NCI-H146 (cell line): ENCODE measurements at places on chromosomes 7 and 10.

- DNase-seq = no peak
Measured at GRCh38 chr10:1674501-1674900, 62.8 kb downstream of the ADARB2 start.

DNA sequence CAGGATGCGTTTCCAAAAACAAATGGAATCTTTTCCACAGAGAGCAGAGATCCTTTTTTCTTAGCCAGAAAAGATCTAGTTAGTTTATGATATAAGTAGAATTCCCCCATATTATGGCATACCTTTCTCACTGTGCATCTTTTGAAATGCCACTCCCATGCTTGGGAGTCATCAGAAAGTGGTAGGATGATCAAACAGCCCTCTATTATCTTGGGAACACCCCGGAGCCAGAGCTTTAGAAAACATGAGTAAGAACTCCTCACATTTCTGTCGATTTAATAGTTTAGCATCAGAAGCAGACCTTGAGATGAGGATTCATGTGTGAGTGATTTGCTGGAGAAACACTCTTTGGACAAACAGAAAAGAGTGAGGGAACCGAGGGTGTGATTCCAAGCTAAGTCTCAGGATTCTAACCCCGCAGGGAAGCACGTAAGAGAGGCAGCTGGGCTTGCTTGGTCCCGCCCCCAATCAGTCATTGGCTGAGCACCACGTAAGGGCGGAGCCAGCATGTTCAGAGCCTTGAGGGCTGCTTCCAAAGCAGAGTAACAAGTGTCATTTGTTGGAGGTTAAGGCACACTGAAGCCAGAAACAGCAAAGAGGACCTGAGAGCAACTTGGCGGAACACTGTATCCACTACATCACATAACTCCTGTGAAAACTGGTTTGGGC is 43.7 kb upstream of the NXPH1 start:
- DNase-seq = peak; percentile 81

DNA sequence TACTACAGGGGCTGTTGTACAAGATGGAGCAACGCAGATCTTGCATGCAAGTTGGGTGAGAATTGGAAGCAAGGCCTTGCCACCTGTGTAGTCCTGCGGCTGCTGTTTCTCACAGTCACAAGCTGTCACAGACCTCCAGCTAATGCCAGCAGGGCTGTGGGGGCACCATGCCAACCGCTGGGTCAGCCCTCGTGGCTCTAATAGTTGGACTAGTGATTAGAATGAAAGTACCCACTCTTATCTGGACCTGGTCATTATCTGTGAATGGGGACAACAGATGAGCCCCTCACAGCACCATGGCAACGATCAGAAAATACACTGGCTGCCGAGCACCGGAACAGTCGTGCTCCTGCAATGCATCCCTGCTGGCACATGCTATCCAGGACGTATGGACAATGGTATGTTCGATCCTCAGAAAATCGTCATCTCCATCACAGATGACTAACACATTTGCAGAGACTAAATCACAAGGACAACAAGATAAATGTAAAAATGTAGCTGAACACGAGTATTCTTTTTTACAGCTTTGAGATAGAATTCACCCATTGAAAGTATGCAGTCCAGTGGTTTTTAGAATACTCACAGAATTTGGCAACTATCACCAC is 80.4 kb upstream of the CALN1 start:
- DNase-seq = peak; percentile 67

- DNase-seq = no peak
Measured at GRCh38 chr7:81839708-81840369, 70.0 kb upstream of the HGF start.

DNA sequence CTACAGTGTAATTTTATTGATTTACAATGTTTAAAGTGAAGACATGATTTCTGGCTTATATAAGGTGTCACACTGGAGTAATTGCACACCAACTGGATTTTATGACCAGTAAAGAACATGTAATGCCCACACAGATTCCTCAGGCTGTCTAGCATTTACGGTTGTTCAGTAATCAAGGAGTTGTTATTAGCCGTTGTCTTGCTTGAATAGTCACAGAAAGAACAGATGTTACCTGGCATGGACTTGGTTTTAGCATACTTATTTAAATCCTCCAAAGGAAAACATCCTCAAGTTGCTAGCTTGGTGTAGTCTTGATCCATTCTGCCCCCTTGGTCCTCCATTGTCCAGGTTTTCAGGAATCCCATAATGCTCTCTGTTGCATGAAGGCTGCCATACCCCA is 65.8 kb downstream of the POU6F2 start:
- DNase-seq = peak; percentile 18
